Thymus (tissue), 14 donors: ENCODE measurements at places on chromosomes 11 and 22. TPM values are rescaled to one million over a fixed set of nuclear protein-coding genes. Genes with fewer than 3 reads are reported as not detected.

GRCh38 chr11:36311926-36312595, 16.0 kb downstream of the PRR5L start:
- DNase-seq = no peak
- H3K4me1 ChIP-seq = no peaks in the 10 kb centered on the region
- H3K27ac ChIP-seq = no peak overlapping the region
- H3K36me3 ChIP-seq = no peaks in the 10 kb centered on the region
- H3K4me3 ChIP-seq = no peak overlapping the region

DNA sequence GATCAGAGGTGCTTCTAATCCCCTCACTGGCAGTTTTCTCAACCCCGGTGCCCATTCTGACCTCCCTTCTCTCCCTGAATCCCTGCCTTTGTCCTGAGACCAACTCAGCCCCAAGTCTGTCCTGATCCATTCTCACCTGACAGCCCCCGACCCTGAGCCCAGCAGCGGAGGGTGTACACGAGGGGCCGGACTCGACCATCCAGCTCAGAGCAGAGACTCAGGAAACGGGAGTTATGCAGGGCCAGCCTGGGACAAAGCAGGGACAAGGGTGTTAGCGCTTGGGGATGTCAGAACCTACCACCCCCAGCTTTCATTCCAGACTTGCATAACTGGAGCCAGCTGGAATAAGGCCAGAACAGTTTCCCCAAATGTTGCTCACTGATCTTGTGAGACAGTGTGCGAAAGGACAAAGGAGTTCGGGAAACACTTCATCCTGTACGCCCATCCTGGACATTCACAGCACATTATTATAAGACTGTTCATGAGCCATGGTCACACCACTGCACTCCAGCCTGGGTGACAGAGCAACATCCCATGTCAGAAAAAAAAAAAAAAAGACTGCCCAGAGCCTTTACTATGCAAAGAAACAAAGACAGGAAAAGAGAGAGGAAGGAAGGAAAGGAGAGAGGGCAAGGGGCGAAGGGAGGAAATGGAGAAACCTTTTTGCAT, 3.5 kb upstream of the EEF1G start:
- H3K27me3 ChIP-seq = no peaks in the 10 kb centered on the region
- peaks cover 61% of the 10 kb centered on the region for H3K36me3 ChIP-seq
- peaks cover 22% of the 10 kb centered on the region for H3K4me1 ChIP-seq
- no peak overlapping the region for H3K4me3 ChIP-seq

- H3K36me3 ChIP-seq = peaks cover 40% of the 10 kb centered on the region
- H3K27me3 ChIP-seq = no peaks in the 10 kb centered on the region
- H3K4me1 ChIP-seq = peaks cover 73% of the 10 kb centered on the region
- H3K4me3 ChIP-seq = no peak overlapping the region
- DNase-seq = no peak
These were observed 3.1 kb downstream of the GNB1L start for GRCh38 chr22:19851291-19852176.

GRCh38 chr11:130070846-130071200, 1.1 kb downstream of the APLP2 start:
- H3K27me3 ChIP-seq = peaks cover 12% of the 10 kb centered on the region
- H3K4me1 ChIP-seq = peaks cover 11% of the 10 kb centered on the region
- DNase-seq = no peak
- peak overlapping the region; percentile 93 for H3K4me3 ChIP-seq
- no peak overlapping the region for H3K27ac ChIP-seq
- H3K36me3 ChIP-seq = no peaks in the 10 kb centered on the region

The CRYAB gene
- total RNA-seq = 4.2 TPM

The OR6T1 gene
- total RNA-seq = not detected

DNA sequence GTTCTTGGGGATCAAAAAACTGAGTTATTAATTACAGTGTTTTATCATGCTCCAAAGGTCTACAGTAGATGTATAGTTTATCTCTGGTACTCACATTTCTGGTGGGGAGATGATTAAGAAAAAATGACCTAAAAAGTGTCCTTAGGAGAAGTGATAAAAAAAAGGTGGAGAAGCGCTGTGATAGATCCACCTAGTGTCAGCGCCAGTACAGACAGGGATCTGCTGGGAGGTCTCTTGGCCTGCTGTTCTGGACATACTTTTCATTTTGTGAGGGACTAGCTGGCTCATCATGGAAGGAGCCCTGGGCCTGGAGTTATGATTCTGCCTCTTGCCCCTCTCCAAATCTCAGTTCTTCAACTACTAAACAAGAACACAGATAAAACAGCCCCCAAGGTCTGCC, 2.9 kb downstream of the ELF5 start:
- H3K4me1 ChIP-seq = no peaks in the 10 kb centered on the region
- no peaks in the 10 kb centered on the region for H3K27me3 ChIP-seq
- no peaks in the 10 kb centered on the region for H3K36me3 ChIP-seq
- DNase-seq = no peak
- H3K27ac ChIP-seq = no peak overlapping the region
- H3K4me3 ChIP-seq = no peak overlapping the region

The MS4A6E gene
- total RNA-seq = 0.57 TPM

The KCTD14 gene
- 1.2 TPM for total RNA-seq

The OR52N4 gene
- total RNA-seq = 0.09 TPM

DNA sequence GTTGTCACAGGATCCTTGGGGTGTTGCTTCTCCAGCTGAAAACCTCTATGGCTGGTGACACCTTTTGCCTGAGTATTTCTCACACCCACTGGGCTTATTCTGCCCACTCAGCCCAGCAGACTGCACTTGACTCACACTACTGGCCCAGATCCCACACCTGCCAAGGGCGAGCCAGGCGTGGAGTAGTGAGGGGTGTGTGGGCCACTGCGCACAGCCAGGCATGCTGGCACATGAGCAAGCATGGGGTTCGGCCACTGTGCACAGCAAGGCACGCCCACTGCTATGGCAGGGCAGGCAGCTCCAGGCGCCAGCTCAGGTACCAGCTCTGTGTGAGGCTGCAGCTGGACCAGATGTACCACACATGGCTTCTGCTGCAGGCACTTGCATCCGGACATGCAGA, 116.5 kb upstream of the MTNR1B start:
- H3K27me3 ChIP-seq = no peaks in the 10 kb centered on the region
- no peak overlapping the region for H3K27ac ChIP-seq
- DNase-seq = no peak
- no peak overlapping the region for H3K4me3 ChIP-seq

DNA sequence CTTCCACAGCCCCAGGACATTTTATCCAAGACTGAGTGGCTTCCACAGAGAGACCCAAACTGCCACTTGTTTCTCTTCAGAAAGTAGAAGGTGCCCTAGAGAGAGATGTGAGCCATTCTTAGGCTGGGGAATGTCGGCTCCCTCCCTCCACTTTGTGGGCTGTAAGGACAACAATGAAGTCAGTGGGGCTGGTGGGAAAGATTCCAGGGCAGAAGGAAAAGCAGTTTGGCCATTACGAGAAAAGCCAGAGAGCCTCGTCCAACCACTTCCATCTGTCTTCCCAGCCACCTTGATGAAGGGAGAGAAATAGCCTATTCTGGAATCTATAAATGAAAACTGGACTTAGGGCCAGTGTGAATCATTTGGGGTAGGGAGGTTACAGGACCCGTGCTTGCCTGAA, 382.5 kb downstream of the NXPE2 start:
- no peaks in the 10 kb centered on the region for H3K27me3 ChIP-seq
- no peaks in the 10 kb centered on the region for H3K36me3 ChIP-seq

The SCN2B gene
- 1.6 TPM for total RNA-seq

DNA sequence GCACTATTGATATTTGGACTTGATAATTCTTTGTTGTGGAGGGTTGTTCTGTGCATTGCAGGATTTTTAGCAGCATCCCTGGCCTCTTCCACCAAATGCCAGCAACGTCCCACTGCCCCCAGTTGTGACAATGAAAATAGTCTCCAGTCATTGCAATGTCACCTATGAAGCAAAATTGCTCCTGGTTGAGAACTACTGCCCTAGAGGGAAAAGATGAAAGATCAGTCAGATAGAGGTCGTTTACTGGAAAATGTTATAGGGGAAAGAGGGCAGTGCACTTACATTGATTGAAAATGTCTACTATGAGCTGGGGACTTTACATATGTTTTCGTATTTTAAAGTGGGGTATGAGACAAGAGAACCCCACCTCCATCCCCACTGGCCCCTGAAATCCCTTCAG, 77.1 kb upstream of the FAM181B start:
- no peak overlapping the region for H3K27ac ChIP-seq
- no peaks in the 10 kb centered on the region for H3K4me1 ChIP-seq
- H3K36me3 ChIP-seq = no peaks in the 10 kb centered on the region

The DDX25 gene
- 0.80 TPM for total RNA-seq

DNA sequence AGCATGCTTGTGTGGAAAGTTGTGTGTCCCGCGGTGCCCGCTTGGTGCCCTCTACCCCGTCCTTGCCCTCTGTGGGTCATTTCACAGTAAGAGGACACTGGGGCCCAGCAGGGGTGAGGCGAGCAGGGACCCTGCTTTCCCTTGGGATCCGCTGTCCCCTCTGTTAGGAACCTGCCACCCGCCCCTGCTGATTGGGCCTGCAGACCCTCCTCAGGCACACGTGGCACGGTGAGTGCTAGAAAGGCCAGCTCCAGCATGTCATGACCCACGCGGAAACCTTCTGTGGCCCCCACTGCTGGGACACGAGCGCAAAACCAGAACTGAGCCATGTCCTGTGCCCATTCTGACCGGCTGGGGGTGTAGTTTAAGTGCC, 353.1 kb downstream of the TBC1D22A start:
- no peaks in the 10 kb centered on the region for H3K4me1 ChIP-seq
- H3K27ac ChIP-seq = no peak overlapping the region
- DNase-seq = no peak
- no peaks in the 10 kb centered on the region for H3K27me3 ChIP-seq
- no peak overlapping the region for H3K4me3 ChIP-seq

DNA sequence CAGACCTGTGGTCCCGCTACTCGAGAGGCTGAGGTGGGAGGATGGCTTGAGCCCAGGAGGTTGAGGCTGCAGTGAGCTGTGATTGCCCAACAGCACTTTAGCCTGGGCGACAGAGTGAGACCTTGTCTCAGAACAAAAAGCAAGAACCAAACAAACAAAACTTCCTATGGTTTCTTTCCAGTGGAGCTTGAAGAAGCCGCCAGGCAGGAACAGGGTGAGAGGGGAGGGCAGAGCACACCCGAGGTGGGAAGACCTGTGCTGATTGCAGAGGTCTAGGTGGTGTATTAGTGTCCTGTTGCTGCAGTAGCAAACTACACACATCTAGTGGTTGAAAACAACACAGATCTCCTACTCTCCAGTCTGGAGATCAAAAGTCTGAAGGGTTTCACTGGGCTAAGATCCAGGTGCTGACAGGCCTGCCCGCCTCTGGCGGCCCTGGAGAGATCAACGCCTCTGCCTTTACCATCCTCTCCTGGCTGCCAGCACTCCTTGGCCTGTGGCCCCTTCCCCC, 10.5 kb downstream of the ARHGEF17 start:
- no peak for DNase-seq
- H3K4me3 ChIP-seq = no peak overlapping the region
- H3K4me1 ChIP-seq = peaks cover 27% of the 10 kb centered on the region
- no peaks in the 10 kb centered on the region for H3K36me3 ChIP-seq
- H3K27ac ChIP-seq = no peak overlapping the region

The DGAT2 gene
- total RNA-seq = 8.5 TPM

GRCh38 chr11:134476435-134477021, 64.5 kb upstream of the B3GAT1 start:
- peaks cover 6% of the 10 kb centered on the region for H3K27me3 ChIP-seq
- DNase-seq = no peak
- H3K27ac ChIP-seq = no peak overlapping the region
- H3K4me3 ChIP-seq = no peak overlapping the region
- no peaks in the 10 kb centered on the region for H3K36me3 ChIP-seq

The ANO5 gene
- total RNA-seq = 0.99 TPM

DNA sequence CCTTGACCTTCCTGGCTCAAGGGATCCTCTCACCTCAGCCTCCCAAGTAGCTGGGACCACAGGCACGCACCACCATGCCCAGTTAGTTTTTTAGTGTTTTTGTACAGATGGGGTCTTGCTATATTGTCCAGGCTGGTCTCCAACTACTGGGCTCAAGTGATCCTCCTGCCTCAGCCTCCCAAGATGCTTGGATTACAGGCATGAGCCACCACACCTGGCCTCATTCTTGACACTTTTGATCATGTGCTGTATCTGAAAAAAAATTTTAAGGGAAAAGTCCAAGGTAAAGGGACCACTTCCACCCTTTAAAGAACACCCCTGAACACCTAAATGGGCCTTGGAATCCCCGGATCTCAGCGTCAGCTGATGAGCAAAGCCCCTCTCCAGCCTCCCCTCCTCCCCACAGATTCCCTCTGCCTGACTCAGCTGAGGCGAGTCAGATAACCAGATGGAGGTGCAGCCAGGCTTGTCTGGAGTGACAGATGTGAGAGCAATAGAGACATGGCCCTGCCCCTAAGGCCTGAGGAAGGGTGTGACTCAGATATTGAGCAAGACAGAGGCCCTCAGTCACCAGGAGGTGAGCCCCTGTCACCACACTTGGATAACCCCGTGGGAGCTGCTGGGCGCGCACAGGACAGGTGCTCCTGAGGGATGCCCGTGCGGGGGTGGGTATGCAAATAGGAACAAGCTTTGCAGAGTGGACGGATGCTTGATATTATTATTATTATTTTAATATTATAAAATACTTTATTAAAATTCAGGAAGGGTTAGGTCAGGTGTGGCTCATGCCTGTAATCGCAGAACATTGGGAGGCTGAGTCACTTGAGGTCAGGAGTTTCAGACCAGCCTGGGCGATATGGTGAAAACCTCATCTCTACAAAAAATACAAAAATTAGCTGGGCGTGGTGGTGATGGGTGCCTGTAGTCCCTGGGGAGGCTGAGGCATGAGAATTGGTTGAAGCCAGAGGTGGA, 5.0 kb upstream of the CCDC88B start:
- H3K4me3 ChIP-seq = no peak overlapping the region
- no peak overlapping the region for H3K27ac ChIP-seq
- peaks cover 39% of the 10 kb centered on the region for H3K4me1 ChIP-seq

- H3K27ac ChIP-seq = no peak overlapping the region
- H3K27me3 ChIP-seq = no peaks in the 10 kb centered on the region
- no peaks in the 10 kb centered on the region for H3K36me3 ChIP-seq
- no peak for DNase-seq
- no peak overlapping the region for H3K4me3 ChIP-seq
These were observed 725.5 kb downstream of the METTL15 start for GRCh38 chr11:28833670-28834069.

DNA sequence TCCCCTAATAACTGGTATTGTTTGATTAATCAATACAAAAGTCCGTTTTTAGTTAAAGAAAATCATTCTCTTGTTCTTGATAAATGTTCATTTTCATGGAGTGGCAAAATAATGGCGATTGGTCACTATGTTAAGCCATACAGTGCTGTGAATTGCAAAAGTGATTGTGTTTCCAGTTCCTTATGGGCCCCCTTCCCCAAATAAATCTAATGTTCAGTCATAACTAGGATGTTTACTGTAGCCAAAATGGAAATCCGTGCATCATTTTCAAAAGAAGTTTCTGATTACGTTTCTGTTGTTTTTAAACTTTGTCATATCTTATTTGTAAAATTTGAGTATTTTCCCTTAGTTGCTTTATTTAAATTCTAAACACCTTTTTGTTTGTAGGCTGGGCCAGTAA, 845 bp downstream of the RBM7 start:
- no peak overlapping the region for H3K27ac ChIP-seq
- peaks cover 5% of the 10 kb centered on the region for H3K36me3 ChIP-seq
- H3K27me3 ChIP-seq = no peaks in the 10 kb centered on the region
- H3K4me1 ChIP-seq = no peaks in the 10 kb centered on the region

DNA sequence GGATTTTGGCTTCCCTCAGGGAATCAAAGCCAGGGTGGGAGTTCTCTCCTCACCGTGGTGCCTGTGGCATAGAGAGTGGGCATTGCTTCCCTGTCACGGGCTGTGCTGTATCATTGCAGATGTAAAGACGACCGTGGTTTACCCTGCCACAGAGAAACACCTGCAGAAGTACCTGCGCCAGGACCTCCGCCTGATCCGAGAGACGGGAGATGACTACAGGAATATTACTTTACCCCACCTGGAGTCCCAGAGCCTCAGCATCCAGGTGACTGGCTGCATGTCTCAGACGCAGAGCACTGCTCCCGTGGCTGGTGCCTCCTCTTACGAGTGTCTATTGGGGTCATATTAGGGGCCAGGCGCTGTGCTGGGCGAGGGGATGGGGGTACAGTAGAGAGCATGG, 24.2 kb upstream of the ST3GAL4 start:
- H3K4me1 ChIP-seq = peaks cover 12% of the 10 kb centered on the region
- no peaks in the 10 kb centered on the region for H3K27me3 ChIP-seq
- H3K27ac ChIP-seq = no peak overlapping the region
